ENCODE measurements at places on chromosomes 3 and 15.

- no peak for DNase-seq
Observed at GRCh38 chr3:156583469-156583868, 28.6 kb upstream of the SSR3 start.

DNA sequence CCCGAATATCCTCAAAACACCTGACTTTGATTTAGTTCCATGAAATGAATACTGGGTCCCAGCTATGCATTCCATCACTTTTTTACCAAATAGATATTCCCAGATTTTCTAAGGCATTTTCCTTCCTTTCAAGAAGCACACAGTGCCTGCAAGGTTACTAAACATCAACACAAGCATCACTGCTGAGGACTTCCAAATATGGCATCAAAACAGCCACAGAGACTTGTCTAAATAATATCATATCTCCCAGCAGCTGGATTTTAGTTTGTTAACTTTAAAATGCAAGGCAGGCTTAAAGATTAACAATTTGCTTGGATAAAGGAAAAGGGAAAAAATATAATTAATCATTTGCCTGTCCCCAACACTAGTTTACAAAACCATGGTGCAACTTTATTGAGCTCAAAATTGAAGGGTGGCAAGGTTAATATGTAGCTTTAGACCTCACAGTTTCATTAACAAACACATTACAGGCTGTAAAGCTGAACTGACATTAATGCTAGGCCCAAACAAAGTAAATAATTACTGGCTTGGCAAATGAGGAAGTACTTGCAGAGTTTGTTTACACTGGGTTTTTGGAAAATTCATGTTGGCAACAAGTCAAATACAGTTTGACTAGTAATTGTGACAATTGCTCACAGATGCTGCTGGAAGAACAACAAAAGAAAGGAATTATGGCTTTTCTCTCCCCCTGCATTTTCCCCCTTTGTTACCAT is 401.7 kb upstream of the CDIN1 start:
- DNase-seq: peak; percentile 83

DNA sequence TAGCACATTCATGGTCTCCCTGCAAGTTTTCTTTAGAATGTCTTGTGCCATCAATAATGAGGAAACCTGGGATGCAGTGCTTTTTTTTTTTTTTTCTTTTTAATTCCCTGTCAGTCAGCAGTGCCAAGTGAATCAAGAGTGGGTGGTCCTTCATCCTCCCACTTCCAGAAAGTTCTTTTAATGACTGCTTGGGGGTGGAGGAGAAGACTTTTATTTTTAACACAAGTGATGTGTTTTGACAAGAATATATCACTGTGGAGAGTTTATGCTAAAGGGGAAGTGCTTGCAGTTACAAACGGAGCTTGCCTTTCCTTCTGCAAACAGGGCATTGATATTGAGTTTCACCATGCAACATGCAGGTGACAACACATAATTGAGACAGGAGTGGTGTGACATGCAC is 69.7 kb downstream of the CACNA2D3 start:
- no peak for DNase-seq

DNA sequence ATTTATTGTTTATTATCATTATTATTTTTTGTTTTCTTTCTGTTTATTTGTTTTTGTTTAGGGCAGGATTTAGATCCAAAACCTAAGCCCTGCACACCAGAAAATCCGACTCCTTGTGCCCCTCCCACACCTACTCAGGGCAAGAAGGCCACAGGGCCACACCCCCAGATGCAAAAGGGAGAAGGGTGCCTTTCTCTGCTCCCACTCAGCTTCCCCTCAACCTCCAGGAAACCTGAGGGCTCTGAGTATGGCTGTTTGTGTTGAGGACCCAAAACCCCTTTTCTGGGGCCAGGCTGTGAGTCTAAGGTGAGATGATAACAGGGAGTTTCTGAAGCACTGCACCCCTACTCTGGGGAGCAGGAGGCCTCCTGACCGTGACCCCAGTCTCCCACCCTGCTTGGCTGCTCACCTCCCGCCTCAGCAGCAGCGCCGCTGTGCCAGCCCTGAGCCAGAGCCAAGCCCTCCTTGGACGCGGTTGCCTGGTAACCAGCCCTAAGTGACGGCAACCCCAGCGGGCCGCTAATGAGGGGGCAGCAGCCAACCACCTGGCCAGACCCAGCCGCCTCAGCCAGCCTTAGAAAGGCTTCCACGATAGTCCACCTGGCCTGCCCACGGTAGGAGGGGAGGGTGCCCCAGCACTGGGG is 6.4 kb upstream of the C15orf39 start:
- no peak for DNase-seq

DNA sequence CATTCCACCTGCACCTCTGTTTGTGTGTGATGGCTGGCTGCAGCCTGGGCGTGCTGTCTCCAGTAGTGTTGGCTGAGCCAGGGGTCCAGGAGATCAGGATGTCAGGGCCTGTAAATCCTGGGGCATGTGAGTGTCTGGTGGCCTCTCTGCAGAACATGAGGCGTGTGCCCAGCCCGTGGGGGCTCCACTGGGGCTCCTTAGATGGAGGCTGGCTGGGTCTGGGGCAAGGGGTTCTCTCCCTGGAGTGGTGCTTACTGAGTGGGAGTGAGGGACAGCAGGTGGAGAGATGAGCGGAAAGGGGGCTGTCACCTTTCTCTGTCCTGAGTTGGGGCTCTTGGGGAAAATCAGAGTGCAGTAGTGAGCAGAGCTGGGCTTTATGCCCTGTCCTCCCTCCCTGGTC is 152.2 kb downstream of the CHDH start:
- no peak for DNase-seq

GRCh38 chr3:134457376-134458074 is 28.3 kb downstream of the ANAPC13 start:
- no peak for DNase-seq

GRCh38 chr3:108931035-108931434 is 22.6 kb downstream of the GUCA1C start:
- no peak for DNase-seq

DNA sequence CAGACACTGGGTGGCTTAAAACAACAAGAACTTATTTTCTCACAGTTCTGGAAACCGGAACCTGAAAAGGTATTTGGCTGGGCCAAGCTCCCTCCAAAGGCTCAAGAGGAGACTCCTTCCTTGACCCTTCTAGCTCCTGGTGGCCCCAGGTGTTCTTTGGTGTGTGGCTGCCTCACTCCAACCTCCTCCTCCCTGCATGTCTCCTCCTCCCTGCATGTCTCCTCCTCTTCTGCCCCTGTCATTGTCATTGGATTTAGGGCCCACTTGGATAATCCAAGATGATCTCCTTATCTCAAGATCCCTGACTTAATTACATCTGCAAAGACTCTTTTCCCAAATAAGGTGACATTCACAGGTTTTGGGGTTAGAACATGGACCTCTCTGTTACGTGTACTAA is 69.8 kb upstream of the MFGE8 start:
- DNase-seq: no peak

DNA sequence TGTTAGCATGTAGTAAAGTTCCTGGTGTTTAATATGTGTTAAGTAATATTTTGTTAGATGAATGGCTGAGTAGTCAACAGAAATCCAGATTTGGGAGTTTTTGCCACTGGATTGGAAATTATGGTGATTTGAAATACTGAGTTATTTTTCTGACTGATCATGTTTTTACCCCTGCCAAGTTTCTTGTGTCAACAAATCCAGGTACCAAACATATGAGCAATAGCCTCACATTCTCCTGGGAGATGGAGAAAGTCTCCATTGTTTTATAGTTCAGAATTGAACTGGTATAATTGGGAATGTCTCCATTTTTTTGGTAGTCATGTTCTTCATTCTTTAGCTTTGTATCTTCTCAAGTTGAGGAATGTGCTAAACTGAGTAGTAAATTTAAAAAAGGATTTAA is 767.2 kb upstream of the LMCD1 start:
- DNase-seq: peak; percentile 13

GRCh38 chr3:32888739-32889138 is 62.7 kb upstream of the CCR4 start:
- DNase-seq: no peak

DNA sequence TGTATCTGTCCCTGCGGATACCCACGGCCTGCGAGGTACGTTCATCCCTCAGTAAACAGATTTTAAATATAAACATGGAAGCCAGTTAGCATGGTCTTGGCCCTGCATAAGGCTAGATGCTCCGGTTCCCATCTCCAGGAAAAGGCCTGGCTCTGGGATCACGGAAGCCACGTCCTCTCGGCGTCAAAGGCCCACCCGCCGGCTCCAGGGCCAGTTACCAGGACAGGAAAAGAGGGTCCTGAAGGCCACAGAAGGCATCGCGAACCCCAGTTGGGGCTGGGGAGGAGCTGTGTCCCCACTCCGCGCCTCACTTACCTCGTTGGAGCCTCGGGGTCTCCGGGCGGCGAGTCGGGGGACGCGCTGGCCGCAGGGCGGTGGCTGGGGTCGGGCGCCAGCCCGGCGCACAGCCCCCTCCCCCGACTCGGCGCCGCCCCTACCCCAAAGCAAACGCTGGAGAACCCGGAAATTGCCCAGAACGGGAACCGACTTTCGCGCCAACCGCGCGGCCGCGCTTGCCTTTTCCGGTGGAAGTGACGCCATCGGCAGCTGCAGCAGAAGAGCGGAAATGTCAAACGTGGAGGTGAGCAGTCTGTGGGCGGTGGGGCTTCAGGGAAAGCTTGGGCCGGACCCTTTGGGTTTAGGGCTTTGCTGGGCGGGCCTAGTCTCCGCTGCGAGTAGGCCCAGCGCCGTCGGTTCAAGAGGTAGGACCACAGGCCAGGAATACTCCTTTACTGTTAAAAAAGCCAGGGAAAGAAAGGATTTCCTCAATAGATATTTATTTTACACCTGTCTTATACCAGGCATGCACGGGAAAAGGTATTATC is at the start of gene TOPBP1:
Gene TOPBP1, minus strand, starts transcription at position 488 of the 824 bp plus-strand sequence. CDS start 814 bp downstream, outside the sequence.
- peak; percentile 67 for DNase-seq

DNA sequence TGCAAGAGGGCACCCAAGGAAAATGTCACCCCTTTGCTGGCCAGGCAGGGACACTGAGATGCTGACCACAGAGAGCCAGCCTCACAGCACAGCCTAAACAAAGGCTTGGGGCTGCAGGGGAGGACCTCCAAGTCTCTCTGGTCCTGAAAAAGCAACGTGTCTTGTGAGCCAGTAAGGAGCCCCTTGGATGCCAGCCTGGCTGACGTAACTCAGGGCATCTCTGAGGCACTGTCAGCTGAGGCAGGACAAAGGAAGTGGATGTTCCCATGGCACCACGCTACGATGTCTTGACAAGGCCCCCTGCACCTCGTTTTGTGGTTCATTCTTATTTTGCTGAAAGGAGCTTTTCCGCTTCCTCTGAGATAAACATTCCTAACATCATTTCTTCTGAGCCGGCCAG is 160.7 kb downstream of the OR4M2 start:
- no peak for DNase-seq

- no peak for DNase-seq
Observed at GRCh38 chr3:2992534-2992933, 117.6 kb downstream of the IL5RA start.

DNA sequence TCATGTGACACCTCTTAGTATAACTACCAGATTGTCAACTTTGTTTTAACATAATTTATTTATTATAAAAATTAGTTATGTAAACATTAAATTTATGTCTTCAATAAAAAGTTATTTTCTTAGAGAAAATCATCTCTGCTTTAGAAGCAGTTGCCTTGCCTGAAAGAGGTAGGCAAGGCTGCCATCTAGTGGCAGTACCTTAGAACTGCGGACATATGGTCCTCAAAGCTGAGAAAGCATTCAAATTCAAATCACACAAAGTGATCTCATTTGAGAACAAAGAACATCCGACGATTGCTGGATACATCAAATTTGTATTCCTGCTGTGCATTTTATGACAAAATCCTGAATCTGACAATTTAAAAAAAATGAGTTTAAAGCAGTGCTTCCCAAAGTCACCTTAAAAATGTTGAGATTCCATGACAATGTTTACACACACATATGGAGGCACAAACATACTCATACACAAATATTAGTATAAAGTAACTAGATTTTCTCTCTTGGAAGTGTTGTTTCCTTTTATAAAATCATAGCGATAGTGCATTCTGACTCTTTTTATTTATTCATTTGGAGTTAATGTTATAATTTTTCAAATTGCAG is 617.4 kb downstream of the CADM2 start:
- peak; percentile 39 for DNase-seq
